AG10803 (cell line): ENCODE measurements at places on chromosomes 6 and 20.

- DNase-seq: no peak
These were observed 12.4 kb downstream of the SLC52A3 start for GRCh38 chr20:755941-756340.

DNA sequence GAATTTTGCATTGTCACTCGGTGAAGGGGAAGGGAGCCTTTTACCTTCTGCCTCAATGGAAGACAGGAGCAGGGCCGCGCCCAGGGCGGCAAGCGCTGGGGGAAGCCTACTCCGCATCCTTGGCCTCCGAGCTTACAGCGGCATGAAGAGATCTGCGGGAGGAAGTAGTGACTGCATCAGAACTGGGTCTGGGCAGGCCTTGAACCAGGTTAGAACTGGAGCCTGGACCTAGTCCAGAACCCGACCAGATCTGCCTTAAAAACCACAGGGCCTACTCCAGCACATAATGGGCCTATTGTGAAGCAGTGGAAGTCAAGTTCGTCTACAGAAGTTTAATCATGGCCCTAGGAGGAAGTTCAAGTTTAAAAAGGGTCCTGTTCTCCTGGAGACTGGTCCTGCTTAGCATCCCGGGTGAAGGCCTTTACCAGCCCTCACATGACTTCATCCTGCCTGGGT, 3.1 kb downstream of the COL12A1 start:
- DNase-seq: no peak

DNA sequence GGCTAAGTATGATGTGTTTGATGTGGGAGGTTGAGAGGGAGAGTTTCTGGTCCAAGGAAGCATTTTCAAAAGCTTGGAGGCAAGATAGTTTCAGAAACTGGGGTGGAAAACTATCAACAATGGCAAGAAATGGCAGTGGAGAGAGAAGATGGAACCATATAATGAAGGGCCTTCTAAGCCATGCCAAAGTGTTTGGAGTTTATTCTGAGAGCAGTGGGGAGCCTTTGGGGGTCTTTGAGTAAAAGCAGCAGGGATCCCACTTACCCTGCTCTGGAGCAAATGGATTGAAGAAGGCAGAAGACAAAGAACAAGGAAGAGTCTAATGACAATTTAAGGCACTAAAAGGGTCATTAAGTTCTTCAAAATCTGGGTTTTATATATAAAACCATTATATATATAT, 538.9 kb downstream of the UTRN start:
- no peak for DNase-seq

- DNase-seq: no peak
These were observed 36.5 kb downstream of the TAB2 start for GRCh38 chr6:149354009-149354408.

GRCh38 chr6:508006-508405, 116.5 kb downstream of the IRF4 start:
- DNase-seq: no peak

- DNase-seq: no peak
These were observed 62.1 kb downstream of the TBXT start for GRCh38 chr6:166105341-166106075.

- DNase-seq: no peak
These were observed 99.7 kb downstream of the PDE7B start for GRCh38 chr6:135951169-135951568.
